ENCODE measurements at places on chromosomes 6 and 20.

DNA sequence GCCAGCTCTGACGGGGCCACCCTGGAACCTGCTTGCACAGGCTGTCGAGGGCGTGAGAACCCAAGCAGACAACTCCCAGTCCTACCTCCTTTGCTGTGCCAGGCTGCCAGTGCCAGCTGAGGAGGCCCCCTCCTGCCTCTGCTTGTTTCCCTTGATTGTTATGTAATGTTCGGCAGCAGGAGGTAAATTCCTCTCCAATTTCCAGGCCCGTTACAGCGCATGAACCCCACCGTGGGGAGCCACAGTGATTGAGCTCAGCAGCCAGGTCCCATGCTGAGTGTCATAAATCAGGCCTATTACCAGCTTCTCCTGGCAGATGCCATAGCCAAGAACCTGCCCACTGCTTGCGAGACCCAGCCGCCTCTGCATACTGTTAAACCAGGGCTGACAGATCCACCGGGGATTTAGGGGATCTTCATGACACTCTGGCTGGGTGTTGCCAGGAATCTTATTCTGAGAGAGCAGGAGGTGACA, 320.5 kb downstream of the DHX35 start:
- peak; percentile 96 for DNase-seq

DNA sequence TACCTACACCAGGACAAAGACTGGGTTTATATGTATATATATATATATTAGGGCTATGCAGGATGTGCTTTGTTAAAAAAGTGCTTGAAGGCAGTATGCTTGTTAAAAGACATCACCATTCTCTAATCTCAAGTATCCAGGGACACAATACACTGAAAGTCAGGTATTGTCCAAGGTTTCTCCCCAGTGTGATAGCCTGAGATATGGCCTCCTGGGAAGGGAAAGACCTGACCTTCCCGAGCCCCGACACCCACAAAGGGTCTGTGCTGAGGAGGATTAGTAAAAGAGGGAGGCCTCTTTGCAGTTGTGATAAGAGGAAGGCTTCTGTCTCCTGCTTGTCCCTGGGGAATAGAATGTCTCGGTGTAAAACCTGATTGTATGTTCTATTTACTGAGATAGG, 156.9 kb downstream of the GPX5 start:
- no peak for DNase-seq

GRCh38 chr6:704046-704445, 11.1 kb upstream of the EXOC2 start:
- DNase-seq: no peak

GRCh38 chr6:121533321-121533841, 97.9 kb downstream of the GJA1 start:
- peak; percentile 44 for DNase-seq

GRCh38 chr6:112298816-112299281, 44.5 kb upstream of the LAMA4 start:
- no peak for DNase-seq

DNA sequence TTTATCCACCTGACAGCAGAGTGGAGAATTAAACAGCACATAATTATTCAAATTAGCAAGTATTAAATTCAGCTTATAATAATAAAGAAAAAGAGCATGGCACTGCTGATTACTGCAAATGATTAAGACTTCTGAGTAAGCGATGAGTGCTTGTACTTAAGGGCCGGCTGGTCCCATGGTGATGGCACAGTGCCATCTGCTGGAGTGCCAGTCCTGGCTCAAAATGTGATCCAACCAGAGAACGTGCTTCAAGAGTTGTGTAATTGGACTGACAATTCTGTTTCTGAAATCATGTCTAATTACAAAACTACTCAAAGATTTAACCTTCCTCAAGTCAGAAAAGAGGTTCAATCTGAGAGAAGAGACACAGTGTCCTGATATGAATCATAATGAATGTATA, 181.6 kb upstream of the RGS17 start:
- peak; percentile 54 for DNase-seq

- no peak for DNase-seq
Measured at GRCh38 chr6:83051377-83052172, 14.1 kb downstream of the UBE3D start.

- no peak for DNase-seq
Measured at GRCh38 chr6:35776364-35777215, at the start of gene CLPSL2. TSS of gene CLPSL2 (plus strand) at chr6:35776598. CDS start at chr6:35776619, 21 bp downstream.

DNA sequence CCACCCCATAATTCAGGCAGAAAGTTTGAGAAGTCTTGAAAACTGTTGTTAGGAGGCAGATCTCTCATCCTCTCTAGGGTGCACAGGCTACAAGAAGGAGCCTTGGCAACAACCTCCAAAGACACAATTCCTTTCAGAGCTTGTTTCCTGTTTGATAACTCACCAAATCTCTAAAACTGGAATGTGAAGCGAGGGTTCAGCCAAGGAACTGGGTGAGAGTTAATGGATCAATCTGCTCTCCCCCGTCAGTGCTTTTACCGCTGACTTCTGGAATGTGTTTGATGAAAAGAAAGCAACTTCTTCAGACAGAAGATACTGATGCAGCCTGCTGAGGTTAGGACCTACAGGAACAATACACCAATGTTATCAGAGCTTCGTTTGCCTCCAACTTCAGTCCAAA, 171.8 kb upstream of the BMP2 start:
- DNase-seq: no peak

DNA sequence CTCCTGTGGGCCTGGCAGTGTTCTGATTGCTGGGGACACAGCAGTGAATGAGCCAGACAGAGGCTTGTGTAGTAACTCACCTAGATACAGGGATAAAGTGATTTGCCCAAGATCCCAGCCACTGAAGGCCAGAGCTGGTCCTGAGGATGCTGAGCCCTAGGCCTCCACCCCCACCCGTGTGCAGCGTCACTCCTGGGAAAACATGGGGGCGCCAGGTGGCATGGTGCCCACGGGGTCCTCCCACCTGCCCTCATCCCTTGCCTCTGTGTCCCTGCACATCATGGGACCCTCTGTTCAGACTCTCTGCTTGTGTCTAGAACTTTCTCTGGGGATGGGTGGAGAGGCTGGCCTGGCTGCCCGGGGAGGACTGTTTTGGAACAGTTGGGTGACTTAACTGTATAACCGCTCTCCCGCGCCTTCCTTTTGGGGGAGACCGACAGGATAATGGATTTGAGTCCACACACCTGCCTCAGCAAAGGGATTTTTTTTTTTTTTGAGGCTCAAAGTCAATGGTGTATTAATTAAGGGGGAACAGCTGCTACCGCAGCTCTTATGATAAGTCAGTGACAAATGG, 19.6 kb downstream of the LEMD2 start:
- no peak for DNase-seq

- DNase-seq: no peak
Measured at GRCh38 chr6:149147195-149147594, 170.3 kb upstream of the TAB2 start.

DNA sequence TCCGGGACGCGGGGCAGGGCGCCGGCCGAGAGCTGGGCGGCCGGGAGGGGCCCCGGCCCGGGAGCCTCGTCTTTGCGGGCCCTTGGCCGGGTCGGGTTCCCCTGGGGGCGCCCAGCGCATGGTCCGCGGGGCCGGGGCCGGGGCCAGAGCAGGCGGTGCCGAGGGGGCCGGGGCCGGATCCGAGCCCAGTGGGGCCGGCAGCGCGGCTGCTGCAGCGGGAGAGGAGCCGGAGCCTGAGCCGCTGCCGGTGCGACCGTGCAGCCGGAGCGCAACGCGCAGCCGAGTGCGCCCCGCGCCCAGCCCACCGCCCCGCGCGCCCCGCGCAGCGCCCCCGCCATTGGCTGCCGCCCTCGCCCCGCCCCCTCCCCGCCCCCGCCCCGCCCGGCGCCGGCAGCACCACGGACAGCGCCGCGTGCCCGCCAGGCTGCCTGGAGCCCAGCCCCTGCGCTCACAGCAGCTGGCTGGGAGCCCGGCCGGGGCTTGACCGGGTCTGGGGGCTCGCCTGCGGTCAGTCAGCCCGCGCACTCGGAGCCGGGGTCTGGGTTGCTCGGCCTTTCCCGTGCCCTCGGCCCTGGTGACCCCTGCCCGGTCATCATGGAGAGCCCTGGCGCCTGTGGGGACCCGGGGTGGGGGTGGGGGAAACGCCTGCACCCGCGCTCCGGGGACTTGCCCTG, at the start of gene HRH3:
HRH3 (minus strand) TSS at position 287 of the 674 bp plus-strand sequence. CDS start 308 bp downstream, outside the sequence.
- no peak for DNase-seq

DNA sequence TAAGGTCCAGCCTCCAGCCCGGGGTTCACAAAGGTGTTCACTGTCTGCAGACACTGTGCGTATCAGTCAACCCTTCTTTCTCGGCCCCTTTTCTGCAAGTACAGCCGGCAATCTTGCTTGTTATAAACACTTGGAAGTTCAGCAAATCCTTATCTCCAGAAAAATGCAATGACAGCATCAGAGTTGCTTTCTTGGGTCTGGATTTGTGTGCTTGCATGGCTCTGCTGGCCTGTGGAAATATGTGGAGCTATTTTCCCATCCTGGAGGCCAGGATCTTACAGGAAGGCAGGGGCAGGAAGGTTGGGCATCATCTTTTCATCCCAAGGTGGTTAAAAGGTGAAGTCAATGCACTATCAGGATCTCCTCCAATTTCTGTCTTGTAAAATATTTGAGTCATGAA, 100.3 kb downstream of the SMOC2 start:
- DNase-seq: no peak

GRCh38 chr6:163327921-163328320, 86.6 kb upstream of the QKI start:
- DNase-seq: no peak

- DNase-seq: no peak
Measured at GRCh38 chr6:53924277-53924676, 129.5 kb downstream of the LRRC1 start.

GRCh38 chr20:63939061-63939935, 16.9 kb downstream of the UCKL1 start:
- DNase-seq: no peak

DNA sequence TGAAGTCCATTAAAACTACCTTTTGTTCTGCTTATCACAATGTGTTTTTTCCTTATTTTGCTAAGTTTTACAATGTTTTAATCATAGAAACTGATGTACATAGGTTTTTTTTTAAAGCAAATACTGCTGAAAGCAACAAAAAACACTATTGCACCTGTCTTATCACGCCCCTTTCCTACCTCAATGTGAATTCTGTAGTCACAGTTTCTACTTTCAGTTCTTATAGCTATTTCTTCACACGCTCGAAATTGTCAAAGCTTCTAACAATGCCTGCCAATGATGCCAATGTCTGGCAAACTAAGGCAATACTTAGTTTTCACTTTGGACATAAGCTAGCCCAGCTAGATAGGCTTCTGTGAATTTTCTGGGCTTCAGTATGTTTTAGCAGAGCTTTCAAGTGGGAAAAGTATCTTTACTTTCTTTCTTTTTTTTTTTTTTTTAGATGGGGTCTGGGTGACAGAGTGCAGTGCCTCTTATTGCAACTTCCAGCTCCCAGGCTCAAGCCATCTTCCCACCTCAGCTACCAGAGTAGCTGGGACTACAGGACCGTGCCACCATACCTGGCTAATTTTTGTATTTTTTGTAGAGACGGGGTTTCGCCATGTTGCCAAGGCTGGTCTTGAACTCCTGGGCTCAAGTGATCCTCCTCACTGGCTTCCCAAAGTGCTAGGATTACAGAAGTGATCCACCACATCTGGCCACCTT, 85.5 kb upstream of the HTR1B start:
- no peak for DNase-seq

DNA sequence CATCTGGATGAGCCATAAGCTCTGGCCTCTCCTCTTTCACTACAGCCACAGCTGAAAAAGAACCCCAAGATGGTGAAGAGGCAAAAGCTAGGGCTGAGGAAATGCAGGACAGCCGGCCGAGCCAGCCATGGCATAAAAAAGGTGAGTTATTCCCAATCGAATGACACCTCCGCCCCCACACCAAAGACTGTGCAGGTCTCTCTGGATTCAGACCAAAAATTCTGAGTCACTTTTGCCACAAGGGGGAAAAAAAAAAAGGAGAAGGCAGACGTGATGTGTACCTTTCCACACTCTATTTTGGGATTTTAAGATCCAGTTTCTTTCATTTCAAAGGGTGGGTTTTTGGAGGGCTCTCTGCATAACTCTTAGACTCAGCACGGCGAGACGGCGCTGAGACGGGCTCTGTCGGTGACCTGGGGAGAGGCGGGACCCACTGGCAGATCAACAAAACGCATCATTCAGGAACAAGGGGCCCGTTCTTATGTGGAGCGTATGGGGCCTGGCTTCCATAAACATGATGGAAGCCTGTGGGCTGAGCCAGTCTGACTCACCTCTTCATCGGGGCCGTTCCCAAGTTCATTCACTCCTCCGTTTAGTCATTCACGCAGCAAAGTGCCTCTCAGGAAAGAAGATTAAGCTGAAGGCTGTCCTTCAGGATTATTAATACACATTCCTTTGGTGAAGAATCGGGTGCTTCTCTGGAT, 54.8 kb downstream of the NFATC2 start:
- no peak for DNase-seq

GRCh38 chr6:3482869-3483268, 26.0 kb upstream of the SLC22A23 start:
- no peak for DNase-seq

- DNase-seq: no peak
Measured at GRCh38 chr6:5234874-5235273, 25.9 kb downstream of the LYRM4 start.

- no peak for DNase-seq
Measured at GRCh38 chr6:149454346-149454848, 30.4 kb downstream of the ZC3H12D start.

- no peak for DNase-seq
Measured at GRCh38 chr20:31966991-31967655, 828 bp upstream of the XKR7 start.

DNA sequence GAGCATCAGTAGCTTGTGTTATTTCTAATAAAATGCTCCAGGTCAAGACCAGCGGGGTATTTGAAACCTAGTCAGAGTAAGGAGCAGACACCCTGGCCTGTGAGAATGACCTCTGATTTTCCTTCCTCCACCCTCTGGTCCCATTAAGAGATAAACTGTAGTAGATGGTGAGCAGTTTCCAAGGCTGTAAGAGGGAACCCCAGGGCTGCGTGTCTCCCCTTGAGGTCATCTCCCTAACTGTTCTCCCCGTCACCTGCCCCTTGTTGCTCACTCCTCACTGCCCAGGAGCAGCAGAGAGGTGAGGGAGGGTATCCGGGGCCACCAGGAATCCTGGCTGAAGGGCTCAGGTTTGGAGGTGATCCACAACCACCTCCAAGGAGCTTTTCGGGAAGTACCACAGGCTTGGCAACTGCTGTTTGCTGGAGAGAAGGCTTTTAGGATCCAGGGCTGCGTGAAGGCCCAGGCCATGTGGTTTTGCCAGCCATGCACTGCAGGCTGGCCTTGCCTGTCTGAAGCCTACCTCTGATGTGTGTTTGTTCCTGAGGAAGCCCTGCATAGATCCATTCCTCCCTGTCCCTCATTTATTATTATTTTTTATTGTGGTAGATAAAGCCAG, 62.5 kb downstream of the RREB1 start:
- DNase-seq: no peak

GRCh38 chr20:22821081-22821727, 213.9 kb upstream of the SSTR4 start:
- no peak for DNase-seq

- DNase-seq: no peak
Measured at GRCh38 chr20:48644286-48644828, 183.4 kb downstream of the PREX1 start.

Data from NCI-H1417 treated with DMSO at 0.1 percent for 48 hours (cell line).